Activated CD4-positive, alpha-beta memory T cell treated with anti-CD3 and anti-CD28 coated beads, Interleukin-2, amount 10 ng/mL, durations not matched to agents 7 days and 5 days (primary cell): ENCODE measurements at places on chromosomes 4 and X. TPM values are rescaled to one million over a fixed set of nuclear protein-coding genes. Genes with fewer than 3 reads are reported as not detected.

KIAA0232 gene
- 23.2 TPM for total RNA-seq

DNA sequence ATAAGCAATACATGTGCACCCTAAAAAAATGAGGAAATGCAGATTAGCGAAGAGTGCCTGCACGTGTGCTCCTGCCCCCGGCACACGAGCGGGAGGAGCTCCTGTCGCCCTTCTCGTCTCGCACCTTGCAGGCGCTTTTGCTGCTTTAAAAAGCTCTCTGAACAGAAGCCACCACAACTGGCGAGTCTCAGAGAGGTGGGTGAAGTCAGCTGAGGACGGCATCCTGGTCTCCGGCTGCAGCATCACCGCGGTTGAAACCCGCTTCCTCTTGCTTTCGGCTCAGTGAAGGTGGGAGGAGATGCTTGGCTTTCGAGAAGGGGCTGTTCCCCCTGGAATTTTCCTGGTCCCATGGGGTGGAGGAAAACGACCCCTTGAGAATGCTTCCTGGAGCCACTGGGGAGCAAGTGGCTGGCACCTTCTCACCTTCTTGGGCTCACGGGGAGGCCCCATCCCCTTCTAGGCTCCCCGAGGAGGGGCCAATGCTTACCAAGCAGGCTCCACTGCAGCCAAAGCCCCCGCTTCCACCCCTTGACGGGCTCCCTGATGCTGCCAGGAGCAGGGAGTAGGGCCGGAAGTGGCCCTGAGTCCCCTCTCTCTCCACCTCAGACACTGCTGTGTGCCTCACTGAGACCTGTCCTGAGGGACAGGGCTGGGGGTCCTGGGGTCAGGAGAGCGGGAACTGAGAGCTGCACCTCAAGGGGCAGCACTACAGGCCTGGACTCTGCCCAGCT lies 29.2 kb upstream of the MXD4 start:
- no peak overlapping the region for H3K4me3 ChIP-seq
- H3K27ac ChIP-seq, result peak overlapping the region; percentile 7
- peak; percentile 77 for DNase-seq
- H3K4me1 ChIP-seq, result peaks cover 25% of the 10 kb centered on the region
- no peaks in the 10 kb centered on the region for H3K27me3 ChIP-seq
- peaks cover 4% of the 10 kb centered on the region for H3K36me3 ChIP-seq

PDZD4 gene
- 1.1 TPM for total RNA-seq

SLC49A3 gene
- total RNA-seq, result 0.40 TPM
